ENCODE measurements at places on chromosomes 11 and 22.

- DNase-seq: peak; percentile 63
These were observed 2193.4 kb upstream of the RAG2 start for GRCh38 chr11:38791346-38791961.

DNA sequence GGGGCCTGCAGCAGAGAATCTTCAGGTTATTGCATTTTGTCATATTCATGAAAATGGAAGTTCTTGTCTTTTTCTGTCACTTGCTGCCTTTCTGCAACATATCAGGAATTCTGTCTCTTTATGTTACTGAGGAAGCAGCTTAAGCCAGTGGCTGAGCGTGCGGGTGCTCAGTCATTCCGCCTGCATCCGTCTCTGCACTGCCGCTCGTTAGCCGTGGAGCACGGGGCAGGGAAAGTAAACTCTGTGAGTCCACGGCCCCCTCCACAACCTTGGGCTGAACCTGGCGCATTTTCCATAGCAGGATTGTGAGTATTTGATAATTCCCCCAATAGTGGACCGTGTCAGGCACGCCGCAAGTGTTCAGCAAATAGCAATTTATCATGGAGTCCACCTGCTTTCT, 1007.7 kb downstream of the BRD1 start:
- no peak for DNase-seq

DNA sequence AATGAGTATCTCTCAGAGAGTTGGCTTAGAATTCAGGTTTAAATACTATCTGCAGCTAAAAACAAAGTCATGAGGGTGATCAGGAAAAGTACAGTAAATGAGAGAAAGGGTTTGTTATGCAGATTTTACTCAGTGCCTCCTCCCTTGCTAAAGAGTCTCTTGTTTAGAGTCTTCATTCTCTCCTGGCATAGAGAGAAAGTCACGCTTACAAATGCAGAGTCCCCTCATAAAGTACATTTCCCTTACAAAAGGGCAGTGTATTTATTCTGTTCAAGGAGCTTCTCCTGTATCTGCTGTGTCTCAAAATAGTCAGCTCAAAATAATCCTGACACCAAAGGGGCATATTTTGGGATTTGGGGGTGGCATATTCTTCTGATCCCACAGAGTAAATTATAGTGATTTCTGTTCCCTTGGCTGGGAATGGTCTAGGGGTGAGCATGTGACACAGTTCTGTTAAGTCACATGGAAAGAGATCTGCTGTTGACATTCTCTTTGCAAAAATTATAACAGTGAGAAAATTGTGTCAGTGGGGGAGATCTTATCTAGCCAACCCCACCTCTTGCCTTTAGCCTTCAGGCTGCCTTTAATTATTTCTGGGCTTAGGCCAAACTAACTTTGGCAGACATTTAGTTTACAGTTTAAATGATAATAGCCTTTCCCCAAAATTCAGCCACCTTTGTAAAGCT, 102.9 kb downstream of the MTNR1B start:
- no peak for DNase-seq

- DNase-seq: no peak
These were observed 254.6 kb upstream of the CCDC90B start for GRCh38 chr11:83540728-83541127.

DNA sequence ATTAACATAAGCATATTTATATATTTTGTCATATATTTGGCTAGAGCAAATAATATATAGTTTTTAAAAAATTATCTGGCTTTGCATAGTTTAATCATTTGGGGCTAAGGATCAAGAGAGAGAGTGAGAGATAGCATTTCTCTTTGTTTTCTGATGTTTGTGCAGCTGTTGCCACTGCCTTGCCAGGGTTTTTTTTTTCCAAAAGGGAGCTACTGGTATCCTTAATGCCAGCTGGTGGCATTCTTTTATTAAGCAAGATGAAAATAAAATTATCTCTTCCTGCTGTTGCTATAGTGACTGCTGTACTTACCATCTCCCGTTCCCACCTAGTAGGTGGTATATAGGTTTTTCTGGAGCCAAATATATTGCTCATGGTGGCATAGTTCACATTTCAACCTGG, 793.3 kb upstream of the ARHGAP42 start:
- DNase-seq: no peak

GRCh38 chr11:102829316-102830000, 14.0 kb downstream of the MMP3 start:
- DNase-seq: no peak

- no peak for DNase-seq
These were observed 4.8 kb downstream of the IGLL5 start for GRCh38 chr22:22892096-22893052.

GRCh38 chr11:6703247-6704063, 20.3 kb upstream of the MRPL17 start:
- peak; percentile 60 for DNase-seq

DNA sequence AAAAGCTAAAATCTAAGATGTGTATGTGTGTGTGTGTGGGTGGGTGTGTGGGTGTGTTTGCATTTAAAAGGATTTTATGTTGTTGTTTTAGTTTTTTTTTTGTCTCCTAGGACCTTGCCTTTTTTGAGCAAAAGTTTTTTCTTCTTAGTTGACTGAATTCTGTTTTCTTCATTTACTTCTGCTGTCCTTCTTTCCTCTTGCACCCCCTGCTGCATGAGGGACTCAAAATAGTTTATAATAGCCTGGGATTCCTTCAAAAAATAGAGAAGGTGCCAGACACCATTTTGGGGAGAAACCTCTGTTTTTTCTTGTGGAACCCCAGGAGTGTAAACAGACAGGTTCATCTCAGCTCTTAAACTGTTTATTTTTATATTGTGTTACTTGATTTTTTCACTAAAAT, 817.7 kb downstream of the TBC1D22A start:
- DNase-seq: no peak

DNA sequence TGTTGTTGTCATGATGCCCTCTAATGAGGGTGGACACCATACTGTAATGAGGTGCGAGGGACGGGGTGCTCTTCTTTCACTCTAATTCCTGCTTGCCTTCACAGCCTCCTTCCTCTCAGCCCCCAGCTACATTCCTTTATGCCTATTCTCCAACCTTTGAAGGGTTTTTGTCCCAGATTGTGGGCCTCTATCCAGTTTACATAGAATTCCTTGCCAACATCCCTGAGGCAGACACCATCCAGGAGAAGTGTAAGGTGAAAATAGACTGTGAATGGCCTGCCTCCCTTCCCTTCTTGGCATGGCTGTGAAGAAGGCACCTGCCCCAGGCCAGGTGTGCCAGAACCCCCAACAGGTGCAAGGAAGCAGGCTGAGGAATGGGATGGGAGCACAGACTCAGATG, 122.3 kb downstream of the CHST1 start:
- DNase-seq: no peak

- peak; percentile 44 for DNase-seq
These were observed 3.4 kb downstream of the KIRREL3 start for GRCh38 chr11:126997196-126997595.

DNA sequence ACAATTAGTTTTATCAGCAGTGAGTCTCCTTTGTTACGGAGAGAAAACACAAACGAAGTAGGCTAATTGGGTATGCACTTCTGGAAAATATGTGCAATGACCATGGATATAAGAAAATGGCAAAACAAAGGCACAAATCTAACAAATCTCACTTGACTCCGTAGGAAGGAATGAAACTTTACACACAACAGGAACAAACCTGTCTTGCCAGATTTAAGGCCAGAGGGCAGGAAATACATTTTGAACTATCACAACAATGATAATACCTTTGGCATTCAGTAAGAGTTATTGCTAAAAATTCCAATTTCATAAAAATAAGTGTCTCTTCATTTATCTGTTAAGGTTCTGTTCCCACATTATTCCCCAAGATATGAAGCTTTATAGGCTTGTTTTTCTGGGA, 36.6 kb downstream of the SLC25A17 start:
- no peak for DNase-seq

DNA sequence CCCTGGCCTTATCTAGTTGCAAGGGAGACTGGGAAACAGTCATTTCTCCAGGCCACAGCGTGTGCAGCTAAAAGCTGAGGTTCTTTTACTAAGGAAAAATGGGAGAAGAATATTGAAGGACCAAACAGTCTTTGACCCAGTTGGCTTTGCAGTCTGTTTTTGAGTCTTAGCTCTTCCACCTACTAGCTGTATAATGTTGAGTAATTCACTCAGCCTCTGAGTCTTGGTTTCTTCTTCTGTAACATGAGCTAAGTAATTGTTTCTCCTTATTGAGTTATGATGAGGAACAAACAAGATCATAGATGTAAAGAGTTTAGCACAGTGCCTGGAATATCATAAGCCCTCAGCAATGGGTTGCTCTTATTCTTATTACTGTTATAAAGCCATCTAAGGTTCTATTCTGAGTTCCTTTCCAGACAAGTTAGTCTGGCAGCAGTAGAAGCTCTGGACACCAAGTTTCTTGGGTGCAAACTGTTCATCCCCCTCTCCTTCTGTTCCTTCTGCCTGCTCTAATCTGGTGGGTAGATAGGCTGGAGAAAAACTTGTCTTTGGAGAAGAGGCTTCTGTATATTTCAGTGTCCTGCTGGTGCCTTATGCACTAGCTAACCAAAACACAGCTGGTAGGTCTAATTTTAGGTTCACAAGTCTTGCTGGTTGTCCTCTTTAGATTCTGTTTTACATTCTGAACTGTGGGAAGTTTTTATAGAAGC, 13.5 kb downstream of the TRIM44 start:
- DNase-seq: no peak

- no peak for DNase-seq
These were observed 982.2 kb downstream of the BRD1 start for GRCh38 chr22:48845356-48845936.

DNA sequence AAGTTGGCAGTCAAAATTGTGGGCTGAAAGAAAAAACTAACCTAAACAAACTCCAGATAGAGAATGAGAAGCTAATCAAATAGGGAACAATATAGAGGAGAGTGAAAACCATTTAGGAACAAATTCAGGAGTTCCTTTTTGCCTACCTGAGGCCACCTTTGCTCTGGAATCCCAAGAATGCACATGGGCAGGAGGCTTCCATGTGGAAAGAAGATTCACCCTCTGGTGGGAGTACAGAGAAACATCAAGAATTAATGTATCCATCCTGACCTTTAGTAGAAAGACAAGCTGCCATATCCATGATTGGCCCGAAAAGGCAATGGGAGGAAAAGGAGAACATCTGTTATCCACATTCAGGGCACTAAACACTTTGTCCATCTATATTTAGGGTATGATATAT, 35.0 kb upstream of the MRGPRX1 start:
- DNase-seq: no peak

- no peak for DNase-seq
These were observed 134.0 kb downstream of the INSC start for GRCh38 chr11:15248749-15249148.

DNA sequence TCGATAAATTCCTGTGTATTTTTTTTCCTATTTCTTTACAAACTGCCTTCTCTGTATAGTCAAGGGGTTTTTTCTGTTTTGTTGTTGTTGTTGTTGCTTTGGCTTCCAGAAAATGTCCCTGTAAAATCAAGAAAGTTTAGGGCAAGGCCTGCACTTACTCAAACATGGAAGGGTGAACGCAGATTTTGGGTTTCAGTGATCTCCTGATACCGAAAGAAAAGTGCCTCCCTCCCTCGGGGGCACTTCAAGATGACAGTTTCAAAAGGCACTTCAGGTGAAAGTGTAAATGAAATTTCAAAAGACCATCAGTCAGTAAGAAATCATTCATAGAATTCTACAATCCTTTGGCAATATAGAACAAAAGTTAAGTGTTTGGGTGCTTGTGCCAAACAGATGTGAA, 43.4 kb upstream of the TMPRSS4 start:
- no peak for DNase-seq

GRCh38 chr22:37240240-37240940, 3.7 kb downstream of the RAC2 start:
- no peak for DNase-seq

GRCh38 chr11:26344647-26345046, 12.7 kb downstream of the ANO3 start:
- DNase-seq: peak; percentile 43

GRCh38 chr11:77191429-77191822, 63.4 kb downstream of the MYO7A start:
- DNase-seq: no peak

GRCh38 chr11:71446942-71447688, 1.1 kb downstream of the DHCR7 start:
- peak; percentile 32 for DNase-seq

DNA sequence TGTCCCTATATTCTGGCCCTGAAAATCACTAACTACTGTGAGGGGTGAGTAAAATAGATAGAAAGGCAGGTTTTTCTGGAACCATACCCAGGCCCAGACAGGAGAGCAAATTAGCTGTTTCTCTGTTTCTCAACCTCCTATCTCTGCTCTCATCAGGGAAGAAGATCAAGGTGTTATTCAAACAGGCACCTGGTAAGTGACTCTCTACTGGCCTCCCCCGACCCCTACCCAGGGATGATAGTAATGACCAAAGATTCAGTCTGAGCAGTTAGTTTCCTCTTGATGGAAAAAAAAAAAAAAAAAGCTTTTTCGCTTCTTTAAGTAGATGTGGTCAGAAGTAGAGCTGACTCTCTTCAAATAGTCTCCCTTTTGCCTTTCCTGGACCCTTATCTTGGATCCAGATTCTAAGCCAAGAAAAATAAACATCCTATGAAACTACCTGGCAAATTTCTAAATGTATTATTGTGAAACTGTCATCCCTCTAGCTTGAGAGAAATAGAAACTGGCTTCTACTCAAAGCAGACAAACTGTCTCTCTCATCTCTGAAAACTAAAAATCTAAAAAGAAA, 9.9 kb downstream of the LRRC4C start:
- no peak for DNase-seq

GRCh38 chr11:30595934-30596333, 9.8 kb upstream of the MPPED2 start:
- no peak for DNase-seq

DNA sequence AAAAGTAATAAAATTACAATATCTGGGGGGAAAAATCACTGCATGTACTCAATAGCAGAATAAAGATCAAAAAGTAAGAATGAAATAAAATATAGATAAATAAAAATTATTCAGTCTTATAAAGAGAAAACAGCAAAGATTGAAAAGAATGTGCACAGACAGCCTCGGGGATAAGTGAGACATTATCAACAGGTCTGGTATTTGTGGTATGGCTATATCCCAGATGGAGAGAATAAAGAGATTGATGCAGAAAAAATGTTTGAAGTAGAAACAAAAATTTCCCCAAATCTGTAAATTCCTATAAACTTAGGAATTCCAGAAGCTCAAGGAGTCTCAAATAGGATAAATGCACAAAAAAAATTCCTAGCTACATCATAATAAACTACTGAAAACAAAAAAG, 74.5 kb upstream of the LUZP2 start:
- peak; percentile 74 for DNase-seq

GRCh38 chr11:132125988-132126871, 755.8 kb downstream of the NTM start:
- DNase-seq: peak; percentile 33

DNA sequence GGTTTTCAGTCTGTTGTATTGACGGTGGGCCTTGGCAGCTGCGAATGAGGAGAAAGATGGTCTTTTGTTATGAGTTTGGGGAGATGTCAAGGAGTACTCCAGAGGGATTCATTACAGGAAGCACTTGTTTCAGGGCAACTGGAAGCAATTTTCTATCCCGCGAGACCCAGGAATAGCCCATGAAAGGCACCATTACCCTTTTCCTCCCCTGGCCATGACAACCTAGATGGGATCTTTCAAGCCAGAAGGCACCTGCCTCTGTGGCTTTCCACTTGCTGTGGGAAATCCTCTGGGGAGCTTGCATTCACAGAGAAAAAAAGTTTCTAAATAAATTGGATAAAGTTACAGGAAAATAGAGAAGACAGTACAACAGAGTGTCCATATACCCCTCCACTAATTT, 2.7 kb downstream of the ZNF215 start:
- no peak for DNase-seq

Measured in fibroblast of skin of abdomen (primary cell).